Activated CD8-positive, alpha-beta memory T cell treated with anti-CD3 and anti-CD28 coated beads for 4 hours (primary cell): ENCODE measurements at places on chromosomes 3 and 15.

GRCh38 chr15:85454403-85454802 lies 74.0 kb downstream of the AKAP13 start:
- no peak for DNase-seq

DNA sequence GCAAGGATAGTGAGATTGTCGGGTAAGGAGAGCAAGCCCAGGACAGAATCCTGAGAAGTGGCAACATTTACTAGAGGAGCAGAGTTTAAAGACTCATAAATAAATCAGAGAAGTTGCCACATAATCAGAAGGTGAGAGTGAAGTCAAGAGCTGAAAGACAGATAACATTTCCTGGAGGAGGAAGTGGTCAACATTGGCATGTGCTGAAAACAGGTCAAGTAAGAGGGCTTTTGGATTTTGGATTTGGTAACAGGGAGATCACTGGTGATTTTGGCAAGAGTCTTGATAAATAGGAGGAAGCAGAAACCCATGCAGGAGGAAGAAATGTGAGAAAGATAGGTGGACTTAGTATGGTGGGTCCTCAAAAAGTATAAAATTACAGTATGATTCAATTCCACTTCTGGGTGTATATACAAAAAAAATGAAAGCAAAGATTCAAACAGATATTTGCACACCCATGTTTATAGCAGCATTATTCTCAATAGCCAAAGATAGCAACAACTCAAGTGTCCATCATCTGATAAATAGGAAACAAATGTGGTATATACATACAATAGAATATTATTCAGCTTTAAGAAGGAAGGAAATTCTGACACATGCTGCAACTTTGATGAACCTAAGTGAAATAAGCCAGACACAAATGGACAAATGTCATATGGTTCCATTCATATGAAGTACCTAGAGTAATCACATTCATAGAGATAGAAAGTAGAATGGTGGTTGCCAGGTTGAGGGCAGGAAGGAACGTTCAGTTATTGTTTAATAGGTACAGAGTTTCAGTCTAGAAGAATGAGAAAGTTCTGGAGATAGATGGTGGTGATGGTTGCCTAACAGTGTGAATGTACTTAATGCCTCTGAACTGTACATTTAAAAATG lies 27.3 kb upstream of the MBNL1 start:
- no peak for DNase-seq

DNA sequence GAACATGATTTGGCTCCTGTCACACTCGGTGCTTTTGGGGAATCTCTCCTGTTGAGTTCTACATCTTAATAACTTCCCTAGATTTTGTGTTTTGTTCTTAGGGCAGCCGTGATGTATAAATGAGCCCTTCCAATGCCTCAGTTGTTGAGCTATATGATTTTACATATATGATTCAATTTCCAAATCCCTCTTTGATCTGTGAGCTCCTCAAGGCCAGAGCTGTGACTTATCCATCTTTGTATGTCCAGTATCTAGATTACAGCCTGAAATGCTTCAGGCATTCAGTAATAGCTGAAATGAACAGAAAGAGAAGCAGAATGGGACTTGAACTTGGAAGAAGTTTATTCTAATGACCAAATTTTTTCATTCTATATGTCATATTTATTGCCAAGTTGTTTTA lies 26.6 kb downstream of the CGGBP1 start:
- no peak for DNase-seq

DNA sequence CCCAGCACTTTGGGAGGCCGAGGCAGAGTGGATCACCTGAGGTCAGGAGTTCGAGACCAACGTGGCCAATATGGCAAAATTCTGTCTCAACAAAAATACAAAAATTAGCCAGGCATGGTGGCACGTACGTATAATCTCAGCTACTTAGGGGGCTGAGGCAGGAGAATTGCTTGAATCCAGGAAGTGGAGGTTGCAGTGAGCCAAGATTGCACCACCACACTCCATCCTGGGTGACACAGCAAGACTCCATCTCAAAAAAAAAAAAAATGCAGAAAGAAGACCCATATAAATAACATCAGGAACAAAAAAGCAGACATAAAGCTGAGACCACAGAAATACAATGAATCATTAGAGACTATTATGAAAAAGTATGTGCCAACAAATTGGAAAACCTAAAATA lies 235.2 kb upstream of the VEPH1 start:
- DNase-seq = no peak
